ENCODE measurements at places on chromosomes 3 and 15. TPM values are rescaled to one million over a fixed set of nuclear protein-coding genes. Genes with fewer than 3 reads are reported as not detected.

DNA sequence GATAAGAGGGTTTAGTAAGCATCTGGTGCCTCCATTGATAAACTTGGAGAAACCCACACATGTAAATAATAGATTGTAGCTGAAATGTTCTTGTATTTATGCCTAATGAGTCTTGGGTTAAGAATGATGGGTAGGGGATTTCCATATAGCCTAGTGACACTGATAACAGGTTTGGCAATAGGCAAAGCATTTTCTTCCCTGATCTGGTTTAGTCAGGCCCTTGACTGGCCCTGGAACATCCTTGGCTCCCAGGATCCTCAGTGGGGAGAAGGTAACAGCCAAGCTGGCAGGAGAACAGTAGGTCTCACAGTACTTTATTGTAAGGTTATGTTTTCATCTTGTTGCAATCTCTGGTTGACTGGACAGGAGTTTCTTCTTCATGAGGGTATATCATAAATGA lies 228.4 kb downstream of the DIPK2A start:
- no peak for DNase-seq

GRCh38 chr3:164730815-164731360 lies 347.4 kb downstream of the SI start:
- no peak for DNase-seq

DNA sequence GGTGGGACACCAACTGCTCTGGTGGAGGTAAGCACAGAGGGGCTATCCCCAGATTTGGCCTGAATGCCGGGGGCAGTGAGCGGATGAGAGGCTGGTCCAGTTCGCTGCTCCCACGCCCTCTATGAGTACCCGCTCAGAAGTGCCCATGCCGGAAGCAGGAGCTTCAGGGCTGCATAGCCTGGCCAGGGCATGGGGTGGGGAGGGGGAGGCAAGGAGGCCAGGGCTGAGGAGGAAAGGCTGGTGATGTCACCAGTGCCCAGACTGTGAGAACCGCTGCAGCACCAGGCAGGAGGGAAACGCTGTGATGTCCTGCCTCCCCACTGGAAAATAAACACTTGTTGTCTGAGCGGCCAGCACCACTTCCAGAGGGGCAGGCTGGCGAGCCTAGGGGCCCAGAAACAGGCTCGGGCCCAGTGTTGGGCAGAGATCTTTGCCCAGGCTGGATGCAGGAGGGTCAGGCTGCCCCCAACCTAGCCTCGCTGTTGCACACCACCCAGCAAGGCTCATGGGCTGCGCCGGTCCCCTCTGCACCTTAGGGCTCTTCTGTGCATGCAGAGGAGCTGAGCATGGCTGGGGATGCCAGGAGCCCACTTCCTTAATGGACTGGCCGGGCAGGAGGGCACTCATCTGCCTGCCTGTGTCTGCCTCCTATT lies 10.9 kb upstream of the DLL4 start:
- no peak for DNase-seq

The TIMP4 gene
- total RNA-seq = 2.7 TPM

The DPH6 gene
- 12.2 TPM for total RNA-seq

All from heart right ventricle (tissue), 16 donors.